ENCODE measurements at places on chromosomes 7 and 10.

DNA sequence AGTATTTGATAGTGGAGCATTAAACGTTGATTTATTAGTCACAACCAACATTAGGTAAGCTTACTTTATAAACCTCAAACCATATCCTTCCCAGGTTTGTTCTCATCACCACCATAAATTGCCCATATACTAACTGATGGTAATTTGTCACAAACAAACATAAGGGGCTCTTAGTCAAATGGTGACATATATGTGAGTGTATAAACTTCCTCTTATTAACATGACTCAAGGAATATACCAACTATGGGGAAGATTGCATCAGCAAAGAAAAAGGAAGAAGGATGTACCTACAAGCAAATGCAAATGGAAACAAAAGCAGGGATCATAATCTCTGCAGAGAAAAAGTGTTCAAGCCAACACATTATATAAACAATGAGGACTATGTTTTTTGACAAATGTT is 418.2 kb upstream of the AKR1E2 start:
- DNase-seq: no peak

DNA sequence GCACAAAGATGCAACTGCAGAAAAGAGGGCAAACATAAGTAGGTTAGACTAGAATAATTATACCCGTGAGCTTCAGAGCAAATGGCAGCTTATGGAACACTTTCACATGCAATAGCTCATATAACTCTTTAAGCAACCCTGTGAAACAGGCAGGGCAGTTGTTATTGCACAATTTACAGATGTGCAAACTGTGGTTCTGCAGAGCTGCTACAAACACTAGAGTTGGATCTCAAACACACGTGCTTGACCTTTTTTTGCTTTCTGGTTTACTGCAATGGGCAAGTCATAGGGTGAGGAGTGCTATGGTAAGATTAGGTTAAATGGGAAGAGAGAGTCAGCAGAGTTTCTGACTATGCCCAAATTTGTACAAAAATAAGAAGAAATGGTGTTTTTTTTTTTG is 610.8 kb downstream of the GATA3 start:
- DNase-seq: peak; percentile 40

DNA sequence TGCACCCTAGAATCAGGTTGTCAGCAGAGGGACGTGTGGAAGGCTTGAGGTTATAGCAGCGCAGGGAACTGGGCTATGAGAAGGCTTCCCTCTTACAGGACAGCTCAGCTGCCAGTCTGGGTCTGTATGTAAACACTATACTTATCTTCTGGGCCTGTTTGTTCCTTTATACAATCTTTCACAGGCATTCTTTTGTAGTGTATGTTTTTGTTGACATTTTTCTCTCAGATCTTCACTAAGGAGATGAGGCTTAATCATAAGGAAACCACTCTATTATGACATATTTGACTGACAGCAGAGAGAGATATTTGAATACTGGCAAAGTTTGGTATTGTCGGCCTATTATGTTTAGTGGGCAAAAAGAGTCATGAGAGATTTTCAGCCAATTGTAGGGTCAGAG is 929 bp downstream of the GBF1 start:
- DNase-seq: no peak

DNA sequence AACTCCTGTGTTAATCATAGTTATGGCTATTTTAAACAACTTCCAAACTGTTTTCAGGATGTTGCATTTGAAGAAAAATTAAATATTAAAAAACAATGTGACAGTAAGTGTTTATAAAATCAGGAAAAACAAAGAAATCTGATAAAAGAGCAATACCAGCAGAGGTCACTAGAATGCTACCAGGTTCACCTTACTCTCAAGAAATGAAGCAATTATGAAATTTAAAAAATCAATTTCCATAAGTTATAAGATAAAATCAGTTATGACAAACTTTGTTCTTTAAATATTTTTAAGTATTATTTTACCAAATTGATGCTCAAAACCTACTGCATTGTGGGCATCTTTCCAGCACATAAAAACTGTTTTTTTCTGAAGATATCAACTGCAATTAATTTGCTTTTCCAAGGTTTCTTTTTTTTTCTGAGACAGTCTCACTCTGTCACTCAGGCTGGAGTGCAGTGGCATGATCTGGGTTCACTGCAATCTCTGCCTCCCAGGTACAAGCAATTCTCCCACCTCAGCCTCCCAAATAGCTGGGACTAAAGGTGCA is 50.7 kb upstream of the RHEB start:
- DNase-seq: no peak

GRCh38 chr7:153258686-153259085 is 499.1 kb downstream of the ACTR3B start:
- no peak for DNase-seq

- DNase-seq: no peak
These were observed 141.5 kb upstream of the EEPD1 start for GRCh38 chr7:36011588-36011965.

DNA sequence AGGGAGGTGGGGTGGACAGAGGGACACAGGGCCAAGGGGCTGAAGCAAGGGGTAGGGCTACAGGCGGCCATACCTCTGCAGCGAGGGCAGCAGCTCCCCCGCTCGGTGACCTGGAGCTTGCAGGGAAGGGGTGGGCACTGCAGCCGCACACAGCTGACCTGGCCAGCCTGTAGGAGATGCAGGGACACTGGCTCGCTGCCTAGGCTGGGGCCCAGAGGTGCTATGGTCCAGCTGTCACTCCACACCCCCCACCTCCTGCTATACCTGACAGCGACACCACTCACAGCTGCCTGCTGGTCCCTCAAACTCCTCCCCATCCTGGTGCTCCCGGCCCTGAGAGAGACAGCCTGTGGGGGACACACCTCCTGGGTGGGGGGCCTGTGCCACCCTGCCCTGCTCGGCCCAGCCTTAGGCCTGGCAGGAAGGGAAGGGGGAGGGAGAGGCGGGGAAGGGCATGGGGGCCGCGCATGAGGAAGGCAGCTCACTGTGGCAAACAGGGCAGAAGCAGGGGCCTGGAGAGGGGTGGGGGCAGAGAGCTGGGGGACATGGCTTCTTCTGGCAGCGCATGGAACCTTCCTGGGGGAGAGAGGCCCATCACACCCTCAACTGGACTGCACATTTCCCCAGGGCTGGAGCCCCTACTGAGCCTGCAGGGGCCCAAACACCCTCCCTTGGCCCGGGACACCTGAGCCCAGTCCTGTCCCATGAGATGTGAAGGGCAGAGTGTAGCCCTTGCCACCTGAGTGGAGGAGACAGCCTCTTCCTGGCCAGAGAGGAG is 23.9 kb downstream of the ATP6V1F start:
- DNase-seq: no peak

DNA sequence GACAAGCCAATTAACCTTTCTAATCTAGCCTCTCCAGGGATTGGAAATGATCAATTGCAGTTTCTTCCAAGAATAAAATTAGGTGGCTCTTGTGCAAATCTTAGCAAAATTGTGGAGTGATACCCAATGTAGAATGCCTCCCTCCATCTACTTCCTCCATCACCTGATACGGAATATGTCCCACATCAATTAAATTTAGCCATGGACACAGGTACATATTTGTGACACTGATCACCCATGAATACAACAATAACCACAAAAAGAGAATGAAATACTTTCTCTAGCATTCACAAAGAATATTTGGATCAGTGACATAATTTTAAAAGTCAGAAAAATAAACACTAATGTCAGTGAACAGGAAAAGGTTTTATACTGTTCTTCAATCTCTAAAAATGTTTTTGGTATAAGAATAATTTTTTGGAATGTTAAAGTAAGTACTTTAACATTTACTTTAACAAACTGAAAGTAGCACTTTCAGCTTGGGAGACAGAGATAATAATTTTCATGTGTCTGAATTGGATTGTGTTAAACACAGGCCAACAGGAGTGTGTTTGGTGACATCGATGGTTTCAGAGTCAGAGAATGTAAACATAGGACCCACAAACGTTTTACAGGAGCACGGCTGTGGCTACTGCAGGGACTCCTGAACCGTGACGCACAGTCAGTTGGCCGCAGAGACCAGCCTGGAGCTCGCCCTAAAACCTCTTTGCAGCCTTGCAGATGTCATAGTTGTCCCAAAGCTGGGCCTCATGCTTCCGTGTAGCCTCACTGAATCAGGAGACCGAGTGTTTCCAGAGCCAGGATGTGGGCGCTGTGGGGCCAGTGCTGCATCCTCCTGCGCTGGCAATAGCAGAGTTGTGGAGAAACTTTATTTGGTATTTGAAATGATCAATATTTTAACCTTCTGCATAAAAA is 7.2 kb downstream of the RBM20 start:
- DNase-seq: no peak

- DNase-seq: no peak
These were observed 17.4 kb downstream of the ITGB1 start for GRCh38 chr10:32940321-32941301.

DNA sequence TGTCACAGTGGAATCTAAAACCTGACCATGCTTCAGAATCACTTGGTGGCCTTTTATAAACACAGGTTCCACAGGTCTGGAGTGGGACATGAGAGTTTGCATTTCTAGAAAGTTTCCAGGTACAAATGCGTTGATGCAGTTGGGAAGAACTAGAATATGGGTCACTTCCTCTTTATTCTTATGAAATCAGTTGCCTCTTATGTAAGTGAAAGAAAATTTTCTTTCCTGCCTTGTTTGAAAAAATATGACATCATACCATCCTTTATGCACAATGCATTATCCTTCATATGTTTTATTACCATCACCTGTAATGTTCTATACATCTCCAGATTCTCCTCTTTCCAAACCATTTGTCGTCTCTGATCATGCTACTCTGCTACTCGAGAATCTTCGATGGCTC is 44.0 kb downstream of the PLXNA4 start:
- DNase-seq: no peak

GRCh38 chr7:74271742-74272141 is 17.5 kb upstream of the CLIP2 start:
- DNase-seq: peak; percentile 52

GRCh38 chr10:73908853-73909539 is 1.9 kb upstream of the PLAU start:
- DNase-seq: peak; percentile 93

GRCh38 chr7:139613971-139614411 is 90.5 kb downstream of the CLEC2L start:
- no peak for DNase-seq

- no peak for DNase-seq
These were observed 53.4 kb downstream of the WNT2 start for GRCh38 chr7:117269417-117269816.

GRCh38 chr10:121865554-121865953 is 62.3 kb downstream of the ATE1 start:
- no peak for DNase-seq

DNA sequence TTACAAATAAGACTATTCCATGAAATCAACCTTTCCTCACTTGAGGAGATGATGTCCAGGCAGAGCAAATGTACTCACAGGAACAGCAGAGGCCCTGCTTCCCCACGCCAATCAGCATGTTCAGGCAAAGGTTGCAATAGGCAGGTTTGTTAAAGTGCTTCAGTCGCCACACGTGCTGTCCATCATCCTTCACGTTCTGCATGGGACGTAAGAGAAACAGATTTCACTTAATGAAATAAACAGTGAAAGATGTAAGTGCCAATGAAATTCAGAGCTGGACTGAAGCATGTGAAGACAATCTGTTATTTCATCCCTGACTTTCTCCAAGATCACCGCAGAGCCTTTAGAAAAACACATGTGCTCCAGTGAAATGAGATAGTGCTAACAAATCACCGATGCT is 217.4 kb downstream of the DGKB start:
- DNase-seq: no peak

GRCh38 chr10:133339708-133340380 is 3.1 kb upstream of the CALY start:
- no peak for DNase-seq

GRCh38 chr10:103111918-103112877 is 80.9 kb downstream of the NT5C2 start:
- DNase-seq: no peak

DNA sequence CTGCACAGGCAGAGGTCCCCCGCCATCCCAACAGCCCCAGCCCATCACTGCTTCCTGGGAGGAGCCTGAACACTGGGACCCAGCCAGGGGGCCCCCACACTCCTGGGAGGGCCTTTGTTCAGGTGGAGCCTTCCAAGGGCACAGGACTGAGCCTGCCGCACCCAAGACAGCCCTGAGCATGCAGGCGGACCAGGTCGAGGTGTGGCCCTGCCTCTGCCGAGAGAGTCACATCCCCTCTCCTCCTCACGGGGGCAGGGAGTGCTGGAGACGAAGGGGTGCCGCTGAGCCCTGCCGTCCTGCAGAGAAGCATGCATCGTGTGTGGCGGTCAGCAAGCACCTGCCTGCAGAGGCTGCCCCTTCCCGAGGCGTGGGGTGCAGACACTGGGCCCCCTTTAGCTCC is 7.3 kb upstream of the MAFK start:
- no peak for DNase-seq

GRCh38 chr7:98287486-98287959 is 6.0 kb downstream of the BRI3 start:
- DNase-seq: no peak

GRCh38 chr7:4613846-4614548 is 68.1 kb upstream of the FOXK1 start:
- DNase-seq: no peak

- DNase-seq: no peak
These were observed 5.6 kb upstream of the ABLIM1 start for GRCh38 chr10:114663626-114664025.

- no peak for DNase-seq
These were observed 33.5 kb downstream of the FGFBP3 start for GRCh38 chr10:91875779-91876178.

DNA sequence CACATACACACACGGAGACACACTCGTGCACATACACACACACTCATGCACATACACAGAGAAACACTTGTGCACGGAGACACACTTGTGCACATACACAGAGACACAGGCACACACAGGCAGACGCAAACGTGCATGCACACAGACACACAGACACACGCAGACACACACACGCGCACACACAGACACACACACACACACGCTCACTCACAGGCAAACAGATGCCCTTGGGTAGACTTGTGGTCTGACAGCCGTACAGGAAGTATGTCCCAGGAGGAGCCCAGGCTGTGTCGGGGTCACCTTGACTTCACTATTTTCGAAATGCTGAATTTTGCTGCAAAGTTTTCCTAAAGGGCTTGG is 538.0 kb downstream of the DNAJB6 start:
- DNase-seq: peak; percentile 26

DNA sequence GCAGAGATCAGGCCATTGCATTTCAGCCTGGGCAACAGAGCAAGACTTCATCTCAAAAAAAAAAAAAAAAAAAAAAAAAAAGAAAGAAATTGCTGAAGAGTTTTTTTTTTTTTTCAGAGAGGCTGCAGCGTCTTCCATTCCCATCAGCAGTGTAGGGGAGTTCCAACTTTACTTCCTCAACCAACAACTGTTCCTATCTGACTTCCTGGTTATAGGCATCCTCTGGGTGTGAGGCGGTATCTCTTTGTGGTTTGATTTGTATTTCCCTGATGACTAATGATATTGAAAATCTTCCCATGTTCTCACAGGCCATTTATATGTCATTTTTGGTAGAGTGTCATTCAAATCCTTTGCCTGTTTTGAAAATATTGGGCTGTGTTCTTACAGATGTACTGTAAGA is 40.2 kb downstream of the PRTFDC1 start:
- no peak for DNase-seq

GRCh38 chr7:132836746-132837145 is 245.1 kb downstream of the CHCHD3 start:
- no peak for DNase-seq

GRCh38 chr7:47404010-47404409 is 177.9 kb downstream of the TNS3 start:
- DNase-seq: no peak
